ENCODE measurements at places on chromosomes 16 and 17.

- DNase-seq, result no peak
Observed at GRCh38 chr16:71524566-71525553, 1.4 kb upstream of the CHST4 start.

DNA sequence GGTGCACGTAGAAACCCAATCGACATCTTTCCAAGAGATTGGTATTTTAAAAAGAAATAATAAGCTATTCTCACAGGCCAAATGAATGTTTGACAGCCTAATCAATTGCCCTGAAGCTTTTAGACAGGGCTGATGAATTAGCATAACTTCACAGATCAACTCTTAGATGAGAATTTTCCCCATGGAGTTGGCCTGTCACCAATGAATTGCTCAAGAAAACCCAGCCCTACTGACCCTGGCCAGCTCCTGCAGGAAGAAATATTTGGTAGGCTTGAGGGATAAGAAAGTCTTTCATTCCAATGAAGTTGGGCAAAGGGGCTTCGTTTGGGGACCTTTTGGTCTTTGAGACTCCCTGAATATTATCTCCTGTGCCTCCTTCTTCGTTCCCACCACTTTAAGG is 23.4 kb upstream of the SEC14L1 start:
- DNase-seq, result no peak

DNA sequence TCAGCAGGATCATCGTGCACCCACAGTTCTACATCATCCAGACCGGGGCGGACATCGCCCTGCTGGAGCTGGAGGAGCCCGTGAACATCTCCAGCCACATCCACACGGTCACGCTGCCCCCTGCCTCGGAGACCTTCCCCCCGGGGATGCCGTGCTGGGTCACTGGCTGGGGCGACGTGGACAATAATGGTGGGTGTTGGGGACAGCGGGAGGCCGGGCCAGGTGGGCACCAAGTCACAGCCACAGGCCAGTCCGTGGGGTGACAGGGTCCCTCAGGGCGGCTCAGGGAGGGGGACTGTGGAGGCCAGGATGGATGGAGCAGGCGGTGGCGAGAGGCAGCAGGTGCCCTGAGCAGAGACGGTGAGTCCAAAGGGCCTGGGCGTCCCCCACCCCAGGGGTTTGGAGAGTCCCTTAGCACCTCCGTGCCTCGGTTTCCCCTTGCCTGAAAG is 1.0 kb downstream of the TPSD1 start:
- DNase-seq, result no peak

DNA sequence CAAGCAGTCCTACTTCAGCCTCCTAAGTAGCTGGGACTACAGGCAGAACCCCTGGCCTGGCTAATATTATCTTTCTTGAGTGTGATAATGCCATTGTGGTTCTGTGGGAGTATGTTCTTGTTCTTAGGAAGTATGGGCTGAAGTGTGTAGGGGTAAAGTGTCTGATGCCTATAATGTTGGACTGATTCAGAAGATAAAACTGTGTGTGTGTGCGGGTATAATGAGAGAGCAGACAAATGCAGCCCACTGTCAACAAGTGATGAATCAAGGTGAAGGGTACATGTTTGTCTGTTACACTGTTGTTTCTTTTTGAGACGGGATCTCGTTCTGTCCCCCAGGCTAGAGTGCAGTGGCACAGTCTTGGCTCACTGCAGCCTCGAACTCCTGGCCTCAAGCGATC is 127.5 kb downstream of the CLEC16A start:
- DNase-seq, result no peak

- no peak for DNase-seq
Observed at GRCh38 chr16:48113001-48113400, 42.8 kb downstream of the ABCC12 start.

GRCh38 chr17:51322390-51323029 is 62.2 kb downstream of the UTP18 start:
- no peak for DNase-seq

GRCh38 chr17:43020789-43021740 is 1.1 kb downstream of the VAT1 start:
- peak; percentile 39 for DNase-seq

DNA sequence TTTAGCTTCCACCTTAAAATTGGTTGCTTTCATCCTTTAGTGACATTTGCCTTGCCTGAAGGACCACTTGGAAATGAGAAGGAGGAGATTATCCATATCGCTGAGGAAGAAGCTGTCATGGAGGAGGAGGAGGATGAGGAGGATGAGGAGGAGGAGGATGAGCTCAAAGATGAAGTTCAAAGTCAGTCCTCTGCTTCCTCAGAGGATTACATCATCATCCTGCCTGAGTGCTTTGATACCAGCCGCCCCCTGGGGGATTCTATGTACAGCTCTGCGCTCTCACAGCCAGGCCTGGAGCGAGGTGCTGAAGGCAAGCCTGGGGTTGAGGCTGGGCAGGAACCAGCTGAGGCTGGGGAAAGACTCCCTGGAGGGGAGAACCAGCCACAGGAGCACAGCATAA is 11.5 kb upstream of the TMEM106A start:
- DNase-seq, result no peak

DNA sequence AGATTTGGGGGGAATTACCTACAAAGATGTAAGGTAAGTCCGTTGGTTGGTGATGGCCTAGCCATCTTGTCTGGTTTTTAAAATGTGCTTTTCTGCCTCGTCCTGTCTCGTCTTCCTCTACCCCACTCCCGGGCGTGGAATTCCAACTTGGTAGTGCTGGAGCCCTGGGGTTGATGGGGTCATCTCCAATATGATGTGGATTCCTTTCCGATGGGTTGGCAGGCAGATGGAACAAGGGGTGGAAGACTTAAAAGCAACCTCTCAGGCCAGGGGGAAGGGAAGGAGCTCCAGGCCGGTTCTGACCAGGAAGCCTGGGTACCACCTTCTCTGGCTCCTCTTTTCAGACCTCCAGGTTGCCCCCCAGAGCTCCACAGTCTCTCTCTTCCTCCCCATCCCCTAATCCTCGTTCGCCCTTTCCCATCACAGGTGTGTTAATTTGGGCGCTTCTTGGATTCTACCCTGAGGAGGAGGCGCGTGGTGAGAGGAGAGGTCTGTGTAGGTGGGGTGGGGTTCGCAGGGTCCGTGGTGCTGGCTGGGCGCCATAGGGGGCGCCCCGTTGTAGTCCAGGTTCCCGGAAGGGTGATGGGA is 5.1 kb upstream of the HOXB2 start:
- DNase-seq, result no peak

DNA sequence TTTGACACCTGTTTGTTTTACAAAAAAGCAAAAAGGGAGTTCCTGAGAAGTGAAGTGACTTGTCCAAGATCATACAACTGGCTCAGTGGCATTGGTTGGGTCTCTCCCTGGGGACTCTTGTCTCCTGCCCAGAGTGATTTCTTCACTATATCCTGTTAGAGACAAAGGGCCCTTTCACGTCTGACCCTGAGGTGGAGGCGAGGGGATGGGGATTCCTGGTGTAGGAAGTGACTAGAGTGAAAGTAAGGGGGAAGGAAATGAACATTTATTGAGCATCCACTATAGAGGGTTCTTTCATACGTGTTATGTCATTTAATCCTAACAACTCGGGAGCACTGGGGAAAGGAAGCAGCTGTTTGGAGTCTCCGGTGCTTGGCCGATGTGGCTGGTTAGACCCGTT is 9.0 kb downstream of the ITGB3 start:
- no peak for DNase-seq

DNA sequence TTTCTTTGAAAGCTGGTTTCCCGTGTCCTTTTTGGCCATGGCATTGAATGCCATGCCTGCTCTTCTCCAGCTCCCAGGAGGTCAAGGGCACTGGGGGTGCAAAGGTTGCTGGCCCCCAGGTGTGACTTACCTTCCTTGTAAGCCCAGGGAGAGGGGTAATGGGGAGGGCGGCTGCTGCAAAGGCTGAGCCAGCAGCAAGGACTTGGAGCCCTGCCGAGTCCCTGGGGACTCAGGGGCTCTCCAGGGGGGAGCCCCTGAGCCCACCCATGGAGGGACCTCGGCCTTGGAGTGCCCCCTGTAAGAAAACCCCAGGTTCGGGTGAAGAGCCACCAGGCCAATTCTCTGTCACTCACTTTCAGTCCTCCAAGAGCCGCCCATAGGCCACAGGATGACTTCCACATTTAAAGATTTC is 5.9 kb upstream of the CCL22 start:
- DNase-seq, result no peak

GRCh38 chr17:69342896-69343644 is 16.1 kb upstream of the ABCA5 start:
- DNase-seq, result no peak
